Endodermal cell (in vitro differentiated cells): ENCODE measurements at places on chromosomes 11 and 22. TPM values are rescaled to one million over a fixed set of nuclear protein-coding genes. Genes with fewer than 3 reads are reported as not detected.

GRCh38 chr22:41619979-41620588 lies 759 bp downstream of the DESI1 start:
- peak; percentile 86 for DNase-seq

GRCh38 chr11:44125598-44125997 lies 30.1 kb downstream of the EXT2 start:
- no peak for DNase-seq

CHKA gene
- 25.2 to 75.9 TPM (median 63.8 TPM) in 3 replicates for total RNA-seq

GRCh38 chr11:48022445-48022844 lies 42.1 kb downstream of the PTPRJ start:
- no peak for DNase-seq

DNA sequence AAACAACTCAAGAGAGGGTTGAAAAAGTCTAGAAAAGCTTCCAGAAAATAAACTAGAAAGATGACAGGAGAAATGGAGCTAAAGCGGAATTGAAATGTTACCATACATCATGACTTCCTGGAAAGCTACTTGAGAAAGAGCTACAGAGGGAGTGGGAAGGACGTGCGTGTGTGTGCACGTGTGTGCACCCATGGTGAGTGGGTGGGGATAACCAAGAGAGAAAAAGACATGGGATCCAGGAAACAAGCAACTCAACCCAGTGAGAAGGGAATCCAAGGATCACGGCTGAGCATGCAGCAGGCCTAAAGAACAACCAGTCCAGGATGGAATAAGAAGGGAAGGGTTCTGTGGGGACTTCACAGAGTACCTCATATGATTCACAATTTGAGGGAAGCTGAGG lies 21.6 kb downstream of the APOL1 start:
- no peak for DNase-seq

OR5B21 gene
- not detected in 3 replicates for total RNA-seq

CHCHD10 gene
- 74.8 and 76.1 TPM in 2 replicates for total RNA-seq

DNA sequence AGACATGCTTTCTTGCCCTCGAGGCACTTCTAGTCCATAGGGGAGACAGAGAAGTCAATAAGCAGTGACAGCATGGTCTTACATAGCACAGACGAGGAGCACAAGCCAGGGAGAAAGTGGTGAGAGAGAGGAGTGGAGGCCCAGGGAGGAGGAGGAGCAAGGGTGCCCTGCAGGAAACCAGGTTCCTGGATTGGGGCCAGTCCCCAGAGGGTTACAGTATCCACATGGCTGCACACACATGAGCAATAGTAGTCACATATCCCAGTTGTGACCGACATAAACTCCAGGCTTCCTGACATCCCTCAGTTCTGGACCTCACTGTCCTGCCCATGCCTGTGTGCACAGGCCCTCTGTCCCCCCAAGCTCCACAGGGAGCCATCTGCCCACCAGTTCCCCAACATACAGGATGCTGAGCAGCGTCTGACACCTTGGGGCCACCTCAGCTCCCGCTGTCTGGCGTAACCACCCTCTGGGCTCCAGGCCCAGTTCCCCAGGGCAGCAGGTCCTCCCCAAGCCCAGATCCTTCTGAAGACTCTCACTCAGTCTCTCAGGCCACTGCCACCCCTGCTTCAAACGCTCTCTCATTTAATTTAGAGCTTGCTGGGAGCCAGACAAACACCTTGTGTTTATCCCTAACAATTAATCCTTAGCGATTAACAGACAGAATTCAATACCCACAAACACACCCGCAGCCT lies 53.7 kb downstream of the DSCAML1 start:
- DNase-seq = no peak

DNA sequence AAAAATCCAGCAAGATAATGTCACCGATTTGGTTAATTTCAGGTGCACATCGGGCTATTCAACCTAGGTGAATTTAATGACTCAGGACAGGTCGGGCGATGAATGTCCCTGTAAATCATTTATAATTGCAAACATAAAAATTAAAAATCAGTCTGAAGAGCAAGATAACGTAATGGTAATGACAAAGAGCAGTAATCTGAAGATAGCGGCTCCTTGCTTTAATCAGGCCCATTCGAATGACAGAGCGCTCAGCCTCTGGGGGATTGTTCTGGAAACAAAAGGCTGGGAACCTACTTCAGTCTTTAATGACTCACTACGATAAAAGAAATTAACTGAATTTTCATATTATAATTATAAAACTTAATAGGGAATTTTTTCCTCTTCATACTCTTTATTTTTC lies 61.3 kb downstream of the RCN1 start:
- DNase-seq = no peak

DNA sequence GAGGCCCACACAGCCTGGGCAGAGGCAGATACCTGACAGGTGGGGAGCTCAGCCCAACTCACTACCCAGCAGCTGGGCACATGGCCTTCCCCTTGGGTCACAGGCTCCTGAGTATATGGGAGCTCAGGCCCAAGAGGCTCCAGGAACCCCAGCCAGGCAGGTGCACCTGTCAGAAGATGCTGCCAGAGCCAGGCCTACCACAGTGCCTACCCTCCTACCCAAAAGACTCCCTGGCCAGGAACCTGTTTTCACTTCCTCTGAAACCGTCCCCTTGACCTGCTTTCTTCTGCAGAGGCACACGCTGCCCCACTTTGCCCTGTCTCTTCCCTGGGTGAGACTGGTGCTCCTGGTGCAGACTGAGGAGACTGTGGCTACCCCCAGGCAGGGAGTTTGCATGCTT lies 2.9 kb downstream of the CHID1 start:
- DNase-seq = no peak

GRCh38 chr11:74494916-74495315 lies 1.4 kb upstream of the LIPT2 start:
- no peak for DNase-seq

DNA sequence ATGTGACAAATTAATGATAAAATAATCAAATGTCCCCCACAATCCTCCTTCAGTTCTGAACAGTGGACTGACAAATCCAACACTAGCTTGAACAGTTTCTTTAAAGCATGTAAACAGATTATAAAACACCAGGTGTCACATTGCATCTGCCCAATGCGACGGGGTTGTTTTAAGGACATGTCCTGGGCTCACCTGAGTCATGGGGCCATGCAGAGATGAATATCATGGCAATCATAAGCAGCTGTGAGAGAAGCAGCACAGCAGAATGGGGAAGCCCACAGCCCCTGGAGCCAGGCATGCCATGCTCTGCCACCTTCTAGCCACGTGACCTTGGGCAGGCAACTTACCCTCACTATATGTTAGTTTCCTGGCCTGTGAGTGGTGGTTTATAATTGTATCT lies 93.9 kb upstream of the KCNA4 start:
- no peak for DNase-seq

DNA sequence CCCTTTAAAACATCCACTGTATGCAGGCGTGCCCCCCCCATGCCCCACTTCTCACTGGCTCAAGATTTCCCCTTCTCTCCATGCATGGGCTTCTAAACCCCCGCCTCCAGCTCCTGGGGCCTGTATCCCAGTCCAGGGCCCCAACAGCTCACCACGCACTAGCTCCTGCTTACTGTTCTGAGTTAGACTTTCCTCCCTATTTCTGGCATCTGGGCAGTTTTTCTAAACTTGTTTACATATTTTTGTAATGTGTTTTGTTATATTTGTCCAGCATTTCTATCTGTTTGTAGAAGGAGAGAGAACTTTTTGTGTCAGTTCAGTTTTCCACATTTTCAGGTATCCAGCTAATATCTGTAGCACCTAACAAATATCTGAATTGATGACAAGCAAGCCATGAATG lies 178.5 kb downstream of the SPON1 start:
- DNase-seq = no peak

- no peak for DNase-seq
Measured at GRCh38 chr22:42170946-42171345, 40.3 kb upstream of the CYP2D6 start.

AQP11 gene
- total RNA-seq = 0.70 to 1.8 TPM (median 1.7 TPM) in 3 replicates

DNA sequence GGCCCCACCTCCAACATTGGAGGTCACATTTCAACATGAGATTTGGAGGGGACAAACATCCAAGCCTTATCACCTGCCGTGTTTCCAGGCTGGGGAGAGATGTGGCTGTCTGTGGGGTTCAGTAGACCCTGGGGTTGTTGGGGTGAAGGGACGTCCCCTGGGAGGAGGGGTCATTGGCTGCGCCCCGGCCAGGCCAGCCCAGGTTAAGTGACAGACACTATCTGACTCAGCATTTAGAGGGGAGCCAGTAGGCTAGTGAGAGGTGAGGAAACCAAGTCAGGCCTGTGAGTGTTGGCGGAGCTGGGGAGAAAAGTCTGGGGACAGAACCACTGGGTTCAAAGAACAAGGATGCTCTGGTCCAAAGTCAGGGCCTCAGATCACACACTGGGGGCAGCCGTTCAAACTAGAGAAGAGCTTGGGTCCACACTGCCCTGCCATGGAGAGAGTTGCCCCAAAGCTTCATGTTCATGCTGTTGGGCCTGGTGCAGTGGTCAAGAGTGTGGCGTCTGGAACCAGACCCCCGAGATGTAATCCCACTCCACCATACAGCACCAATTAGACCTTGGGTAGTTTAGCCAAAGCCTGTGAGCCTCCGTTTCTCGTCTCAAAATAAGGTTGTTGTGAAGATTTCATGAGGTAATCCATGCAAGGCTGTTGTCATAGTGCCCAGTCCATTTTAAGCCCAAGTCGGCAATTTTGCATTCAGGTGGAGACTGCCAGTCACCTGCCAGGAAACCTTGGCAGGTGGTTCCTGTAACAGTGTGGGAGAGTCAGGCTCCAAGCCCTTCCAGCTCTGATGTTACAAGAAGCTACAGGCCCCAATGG lies 1289.6 kb downstream of the TBC1D22A start:
- peak; percentile 10 for DNase-seq

DNA sequence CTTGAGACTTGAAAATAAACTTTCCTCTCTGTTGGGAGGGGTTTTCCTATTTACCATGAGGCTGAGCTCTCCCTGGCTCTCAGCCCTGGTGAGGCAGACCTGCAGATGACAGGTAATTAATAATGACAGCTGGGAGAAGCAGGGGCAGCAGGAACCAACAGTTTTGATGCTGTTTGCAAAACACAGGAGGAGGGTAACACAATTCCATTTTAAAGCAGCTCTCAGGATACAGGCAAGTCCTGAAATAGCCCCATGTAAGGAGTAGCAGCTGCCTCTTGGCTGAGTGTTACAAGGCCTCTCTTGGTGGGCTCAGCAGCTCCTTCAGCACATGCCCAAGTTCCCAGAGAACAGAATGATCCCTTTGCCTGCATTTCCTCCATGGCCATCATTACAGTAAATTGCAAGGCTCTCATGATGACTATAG lies 13.3 kb downstream of the PARVA start:
- DNase-seq = no peak

ARHGAP32 gene
- total RNA-seq = 46.2 to 66.6 TPM (median 65.8 TPM) in 3 replicates

- DNase-seq = no peak
Measured at GRCh38 chr11:24312464-24313238, 184.2 kb upstream of the LUZP2 start.

- DNase-seq = no peak
Measured at GRCh38 chr11:92475819-92476218, 251.2 kb downstream of the FAT3 start.

DNA sequence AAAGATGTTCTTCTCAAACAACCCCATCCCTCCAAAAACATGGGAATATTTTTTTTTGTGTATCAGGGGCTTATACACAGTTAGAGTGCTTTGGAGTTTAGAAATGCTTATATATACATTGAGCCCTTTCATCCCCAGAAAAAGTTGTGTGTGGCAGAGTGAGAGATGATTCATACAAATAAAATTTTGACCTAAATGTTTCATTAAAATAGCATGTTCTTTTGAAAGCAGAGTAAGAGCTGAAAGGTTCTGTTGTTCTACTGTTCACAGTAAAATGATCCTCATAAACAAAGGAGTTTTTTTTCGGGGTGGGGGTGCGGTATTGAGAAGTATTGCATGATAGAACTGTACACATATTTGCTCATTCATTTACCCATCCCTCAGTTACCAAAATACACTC lies 512.4 kb downstream of the DLG2 start:
- DNase-seq = no peak

C1QTNF5 gene
- 0.57 to 0.66 TPM (median 0.63 TPM) in 3 replicates for total RNA-seq

- no peak for DNase-seq
Measured at GRCh38 chr22:46693634-46694415, 44.2 kb downstream of the CERK start.

LAYN gene
- total RNA-seq = 0.72 and 1.1 TPM in 2 replicates

- no peak for DNase-seq
Measured at GRCh38 chr11:32886180-32886579, 6.4 kb upstream of the QSER1 start.

RIMBP3C gene
- 0.53 and 0.56 TPM in 2 replicates for total RNA-seq

ALDH3B1 gene
- total RNA-seq = 0.07 TPM in 1 of 2 replicates, not detected in the other

SCT gene
- 5.6 and 6.1 TPM in 2 replicates for total RNA-seq

KCNQ1 gene
- 2.8 and 3.5 TPM in 2 replicates for total RNA-seq

DNA sequence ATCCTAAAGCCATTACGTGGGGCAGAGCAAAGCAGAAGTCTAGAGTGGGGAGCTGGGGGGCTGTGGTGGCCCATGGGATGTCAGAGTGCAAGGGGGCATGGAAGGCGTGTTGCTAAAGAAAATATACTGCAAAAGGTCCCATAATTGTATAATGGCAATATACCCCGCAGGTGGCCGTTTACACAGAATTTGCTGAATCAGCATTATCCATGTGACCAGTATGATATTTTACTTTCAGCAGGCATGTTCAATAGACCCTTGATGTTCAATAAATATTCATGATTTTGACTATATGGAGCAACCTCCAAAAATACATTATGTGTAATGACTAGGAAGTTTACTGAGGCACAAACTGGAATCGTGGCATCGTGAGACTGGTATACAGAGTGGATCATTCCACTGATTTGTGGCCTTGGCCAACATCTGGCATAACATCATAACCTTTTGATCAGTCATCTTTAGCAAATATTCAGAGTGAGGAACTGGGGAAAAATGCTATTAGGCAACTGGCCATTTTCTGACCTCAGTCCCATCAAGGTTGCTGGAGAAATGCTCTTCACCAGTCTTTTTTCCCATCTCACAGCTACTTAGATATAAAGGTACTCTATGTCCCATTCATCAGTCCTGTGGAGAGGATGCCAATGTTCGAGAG lies 29.3 kb upstream of the PPP2R1B start:
- DNase-seq = no peak
